ENCODE measurements at places on chromosomes 4 and X.

- DNase-seq: peak; percentile 1
These were observed 1.8 kb downstream of the RAP2C start for GRCh38 chrX:132217203-132218073.

DNA sequence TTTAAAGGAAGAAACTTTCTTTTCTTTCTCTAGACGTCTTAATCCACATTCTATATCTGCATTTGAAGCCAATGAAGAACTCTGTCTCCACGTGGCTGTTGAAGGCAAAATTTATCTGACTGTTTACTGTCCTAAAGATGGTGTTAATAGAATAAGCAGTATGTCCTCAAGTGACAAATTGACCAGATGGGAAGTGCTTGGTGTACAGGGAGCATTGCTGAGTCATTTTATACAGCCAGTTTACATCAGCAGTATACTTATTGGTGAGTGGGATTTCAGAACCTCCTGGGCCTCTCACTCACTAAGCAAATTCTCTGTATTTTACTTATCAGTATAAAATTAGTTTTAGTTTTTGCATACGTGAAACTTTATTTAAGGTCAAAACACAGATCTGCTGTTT lies 33.7 kb downstream of the ADAD1 start:
- DNase-seq: no peak

DNA sequence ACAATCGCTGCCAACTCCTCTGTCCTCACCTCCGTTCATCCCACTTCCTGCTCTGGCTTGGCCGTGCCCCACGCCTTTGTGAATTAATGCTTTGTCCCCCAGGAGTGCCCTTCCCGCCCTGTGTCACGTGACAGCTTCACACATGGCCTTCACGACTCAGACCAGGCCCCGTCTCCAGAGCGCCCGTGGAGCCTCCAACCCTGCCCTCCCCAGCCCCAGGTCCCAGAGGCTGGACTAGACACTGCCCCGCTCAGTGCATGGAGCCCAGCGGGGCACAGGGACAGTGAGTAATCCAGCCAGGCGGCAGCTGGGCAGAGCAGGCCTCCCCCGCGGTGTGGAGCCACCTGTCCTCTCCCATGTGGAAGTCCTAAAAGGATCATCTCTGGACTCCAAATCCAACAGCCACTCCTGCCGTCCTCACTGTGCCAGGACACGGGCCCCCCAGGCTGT lies 7.4 kb downstream of the ADRA2C start:
- no peak for DNase-seq

- no peak for DNase-seq
These were observed 142.8 kb downstream of the SLIT2 start for GRCh38 chr4:20394512-20394911.

GRCh38 chr4:125735102-125735501 lies 420.3 kb downstream of the FAT4 start:
- DNase-seq: no peak

- no peak for DNase-seq
These were observed 16.5 kb downstream of the CXCL1 start for GRCh38 chr4:73885574-73886267.

DNA sequence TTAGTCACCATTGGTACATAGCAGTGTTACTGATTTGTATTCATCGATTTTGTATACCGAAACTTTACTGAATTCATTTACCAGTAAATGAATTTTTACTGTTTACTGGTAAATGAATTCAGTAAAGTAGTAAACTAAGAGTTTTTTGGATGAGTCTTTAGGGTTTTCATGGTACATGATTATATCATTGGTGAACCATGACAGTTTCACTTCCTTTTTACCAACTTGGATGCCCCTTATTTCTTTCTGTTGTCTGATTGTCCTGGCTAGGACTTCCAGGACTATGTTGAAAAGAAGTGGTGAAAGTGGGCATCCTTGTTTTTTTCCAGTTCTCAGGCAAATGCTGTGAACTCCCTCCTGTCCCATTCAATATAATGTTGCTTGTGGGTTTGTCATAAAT lies 494.9 kb downstream of the GALNTL6 start:
- no peak for DNase-seq

DNA sequence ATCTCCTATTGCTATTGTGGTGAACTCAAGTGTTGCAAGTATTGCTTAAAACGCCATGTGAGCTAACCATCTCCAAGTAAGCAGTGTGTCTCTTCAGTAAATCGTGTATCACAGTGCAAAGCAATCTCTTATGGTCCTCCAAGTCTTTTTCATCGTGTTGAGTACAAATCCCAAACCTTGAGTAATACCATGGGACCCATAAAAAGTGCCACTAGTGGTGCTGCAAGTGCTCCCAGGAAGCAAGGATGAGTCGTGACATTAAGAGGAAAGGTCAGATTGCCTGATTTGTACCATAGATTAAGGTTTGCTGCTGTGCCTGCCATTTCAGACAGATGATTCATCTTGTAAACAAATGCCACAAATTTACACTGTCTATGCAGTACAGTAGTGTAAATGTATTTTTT lies 66.9 kb upstream of the BMPR1B start:
- no peak for DNase-seq

DNA sequence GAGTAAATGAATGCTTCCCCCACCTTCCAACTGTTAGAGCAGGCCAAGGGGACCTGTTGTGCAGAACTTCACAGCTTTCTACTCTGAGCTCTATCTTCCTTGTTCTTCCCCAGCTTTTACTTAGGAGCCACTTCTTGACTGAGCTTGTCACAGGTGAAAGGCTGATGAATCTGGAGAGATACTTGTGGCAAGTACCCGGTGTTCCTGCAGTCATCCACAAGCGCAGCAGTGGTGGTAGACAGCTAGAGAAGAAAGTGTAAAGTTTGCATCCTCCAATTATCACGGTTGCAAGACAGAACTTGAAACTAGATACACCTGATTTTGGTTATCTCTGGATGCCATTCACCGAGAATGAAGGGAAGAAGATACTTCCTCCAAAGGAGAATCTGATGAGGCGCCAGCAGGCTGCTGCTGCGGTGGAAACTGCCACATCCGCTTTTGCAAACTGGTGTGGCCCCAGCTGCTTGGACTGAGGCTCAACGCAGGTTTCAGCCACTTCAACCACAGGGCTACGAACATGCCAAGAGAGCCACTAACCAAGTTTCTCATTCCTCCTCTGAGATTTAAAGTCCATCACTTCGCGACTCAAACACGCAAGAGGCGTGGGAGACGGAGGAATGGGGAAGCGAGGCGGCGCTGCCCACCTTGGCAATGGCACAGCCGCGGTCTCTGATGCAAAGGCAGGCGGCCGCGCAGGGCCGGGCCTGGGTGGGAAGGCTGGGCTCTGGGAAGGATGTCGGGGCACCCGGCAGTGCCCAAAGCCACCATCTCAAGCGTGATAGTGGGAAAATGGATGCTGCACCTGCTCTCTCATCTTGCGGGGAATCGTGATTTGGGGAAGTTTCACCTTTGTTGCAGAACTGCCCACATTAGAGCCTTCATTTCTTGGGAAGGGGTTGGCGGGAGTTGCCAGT lies 1.3 kb upstream of the FHIP1A start:
- no peak for DNase-seq

- no peak for DNase-seq
These were observed 80.3 kb upstream of the LSM6 start for GRCh38 chr4:146095091-146095690.

DNA sequence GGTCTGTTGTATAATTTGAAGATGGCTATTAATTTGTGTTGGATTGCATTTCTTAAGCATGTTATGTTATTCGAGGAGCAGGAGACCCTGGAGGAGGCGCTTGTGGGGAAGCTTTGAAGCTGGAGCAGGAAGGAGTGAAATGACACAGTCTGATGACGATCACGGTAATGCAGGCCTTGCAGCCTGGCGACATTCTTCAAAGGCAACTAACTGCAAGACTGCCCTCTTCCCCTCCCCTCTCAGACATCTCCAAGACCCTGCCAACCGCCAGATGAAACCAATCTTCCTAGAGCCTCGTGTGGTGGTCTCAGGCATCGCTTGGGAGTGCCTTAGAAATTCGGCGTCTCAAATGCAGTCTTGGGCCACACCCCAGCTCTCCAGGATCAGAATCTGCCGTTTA lies 16.1 kb downstream of the CLCN4 start:
- DNase-seq: no peak

Measured in amygdala (tissue), 56 donors.